Cardiac fibroblast (primary cell): ENCODE measurements at places on chromosomes 5 and 9.

DNA sequence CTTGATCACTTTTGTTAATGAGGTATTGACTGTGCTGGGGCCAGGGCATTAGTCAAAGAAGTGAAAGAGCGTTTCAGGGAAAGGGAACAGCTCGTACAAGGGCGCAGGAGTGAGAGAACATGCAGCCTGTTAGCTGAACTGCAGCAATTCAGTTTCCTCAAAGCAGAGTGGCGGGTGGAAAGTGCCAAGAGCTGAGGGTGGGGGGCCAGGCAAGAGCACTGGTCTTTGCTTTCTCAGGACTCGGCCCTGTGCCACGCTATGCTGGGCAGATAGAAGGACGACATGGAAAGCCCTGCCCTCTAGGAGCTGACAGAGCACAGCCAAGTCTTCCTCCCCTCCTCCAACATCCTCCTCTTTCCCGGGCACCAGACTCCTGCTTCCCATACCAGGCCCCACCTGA is 304.8 kb downstream of the SPOCK1 start:
- DNase-seq, result no peak

DNA sequence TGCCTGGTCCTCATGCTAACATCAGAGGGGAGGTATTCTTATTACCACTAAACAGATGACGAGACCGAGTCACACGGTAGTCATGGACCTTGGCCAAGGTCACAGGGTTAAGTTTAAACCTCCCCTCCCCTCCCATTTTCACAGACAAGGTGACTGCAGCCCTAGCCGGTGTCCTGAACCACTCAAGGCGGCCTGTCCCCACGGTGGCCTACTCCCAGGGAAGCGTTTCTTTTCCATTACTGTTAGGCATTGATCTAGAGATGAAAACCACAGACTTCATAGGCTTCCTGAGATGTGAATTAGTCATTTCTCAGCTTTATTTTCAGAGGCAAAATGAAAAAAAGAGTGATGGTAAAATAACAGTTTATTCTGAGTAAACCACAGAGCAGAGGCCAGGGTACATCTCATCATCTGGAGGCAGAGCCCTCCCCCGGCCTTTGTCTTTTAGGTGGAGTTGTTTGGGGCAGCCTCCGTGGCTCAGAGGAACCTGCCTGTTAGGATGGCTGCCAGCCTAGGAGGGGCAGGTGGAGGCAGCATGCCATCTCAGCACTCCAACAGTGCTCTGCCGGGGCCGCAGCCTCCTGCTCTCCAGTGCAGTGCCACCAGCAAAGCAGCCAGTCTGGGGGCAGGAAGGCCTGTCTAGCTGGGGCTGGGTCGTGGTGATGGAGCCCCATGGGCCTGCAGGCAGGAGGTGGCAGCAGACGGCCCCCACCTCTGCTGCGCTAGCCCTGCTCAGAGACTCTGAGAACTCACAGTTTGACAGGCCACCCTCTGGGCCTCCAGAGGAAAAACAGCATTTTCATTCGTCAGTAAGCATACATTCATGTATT is 71.2 kb downstream of the RAPGEF1 start:
- peak; percentile 70 for DNase-seq

DNA sequence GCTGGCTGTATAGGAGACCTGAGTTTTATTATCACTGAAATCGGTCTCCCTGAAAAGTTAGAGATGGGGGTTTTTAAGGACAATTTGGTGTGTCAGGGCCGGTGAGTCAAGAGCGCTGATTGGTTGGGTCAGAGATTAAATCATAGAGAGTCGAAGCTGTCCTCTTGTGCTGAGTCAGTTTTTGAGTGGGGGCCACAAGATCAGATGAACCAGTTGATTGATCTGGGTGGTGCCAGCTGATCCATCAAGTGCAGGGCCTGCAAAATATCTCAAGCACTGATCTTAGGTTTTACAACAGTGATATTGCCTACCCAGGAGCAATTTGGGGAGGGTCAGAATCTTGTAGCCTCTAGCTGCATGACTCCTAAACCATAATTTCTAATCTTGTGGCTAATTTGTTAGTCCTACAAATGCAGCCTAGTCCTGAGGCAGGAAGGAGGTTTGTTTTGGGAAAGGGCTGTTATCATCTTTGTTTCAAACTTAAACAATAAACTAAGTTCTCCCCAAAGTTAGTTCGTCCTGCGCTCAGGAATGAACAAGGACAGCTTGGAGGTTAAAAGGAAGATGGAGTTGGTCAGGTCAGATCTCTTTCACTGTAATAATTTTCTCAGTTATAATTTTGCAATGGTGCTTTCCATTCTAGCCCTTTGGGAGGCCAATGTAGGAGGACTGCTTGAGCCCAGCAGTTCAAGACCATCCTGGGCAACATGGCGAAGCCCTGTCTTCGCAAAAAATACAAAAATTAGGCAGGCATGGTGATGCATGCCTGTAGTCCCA is 31.6 kb upstream of the RFK start:
- DNase-seq, result no peak

DNA sequence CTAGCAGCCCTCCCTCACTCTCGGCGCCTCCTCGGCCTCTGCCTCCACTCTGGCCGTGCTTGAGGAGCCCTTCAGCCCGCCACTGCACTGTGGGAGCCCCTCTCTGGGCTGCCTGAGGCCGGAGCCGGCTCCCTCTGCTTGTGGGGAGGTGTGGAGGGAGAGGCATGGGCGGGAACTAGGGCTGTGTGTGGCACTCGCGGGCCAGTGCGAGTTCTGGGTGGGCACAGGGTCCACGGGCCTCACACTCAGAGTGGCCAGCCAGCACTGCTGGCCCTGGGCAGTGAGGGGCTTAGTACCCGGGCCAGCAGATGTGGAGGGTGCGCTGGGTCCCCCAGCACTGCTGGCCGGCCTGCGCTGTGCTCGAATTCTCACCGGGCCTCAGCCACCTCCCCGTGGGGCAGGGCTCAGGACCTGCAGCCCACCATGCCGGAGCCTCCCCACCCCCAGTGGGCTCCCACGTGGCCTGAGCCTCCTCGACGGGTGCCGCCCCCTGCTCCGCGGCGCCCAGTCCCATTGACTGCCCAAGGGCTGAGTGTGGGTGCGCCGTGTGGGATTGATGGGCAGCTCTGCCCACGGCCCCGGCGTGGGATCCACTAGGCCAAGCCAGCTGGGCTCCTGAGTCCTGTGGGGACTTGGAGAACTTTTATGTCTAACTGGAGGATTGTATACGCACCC is 30.4 kb upstream of the FCHO2 start:
- no peak for DNase-seq
